Cardiac muscle cell (in vitro differentiated cells and primary cell): ENCODE measurements at places on chromosomes 5 and 9. TPM values are rescaled to one million over a fixed set of nuclear protein-coding genes. Genes with fewer than 3 reads are reported as not detected.

GRCh38 chr9:122936464-122936863 is 4.4 kb upstream of the RABGAP1 start:
- DNase-seq = no peak

DNA sequence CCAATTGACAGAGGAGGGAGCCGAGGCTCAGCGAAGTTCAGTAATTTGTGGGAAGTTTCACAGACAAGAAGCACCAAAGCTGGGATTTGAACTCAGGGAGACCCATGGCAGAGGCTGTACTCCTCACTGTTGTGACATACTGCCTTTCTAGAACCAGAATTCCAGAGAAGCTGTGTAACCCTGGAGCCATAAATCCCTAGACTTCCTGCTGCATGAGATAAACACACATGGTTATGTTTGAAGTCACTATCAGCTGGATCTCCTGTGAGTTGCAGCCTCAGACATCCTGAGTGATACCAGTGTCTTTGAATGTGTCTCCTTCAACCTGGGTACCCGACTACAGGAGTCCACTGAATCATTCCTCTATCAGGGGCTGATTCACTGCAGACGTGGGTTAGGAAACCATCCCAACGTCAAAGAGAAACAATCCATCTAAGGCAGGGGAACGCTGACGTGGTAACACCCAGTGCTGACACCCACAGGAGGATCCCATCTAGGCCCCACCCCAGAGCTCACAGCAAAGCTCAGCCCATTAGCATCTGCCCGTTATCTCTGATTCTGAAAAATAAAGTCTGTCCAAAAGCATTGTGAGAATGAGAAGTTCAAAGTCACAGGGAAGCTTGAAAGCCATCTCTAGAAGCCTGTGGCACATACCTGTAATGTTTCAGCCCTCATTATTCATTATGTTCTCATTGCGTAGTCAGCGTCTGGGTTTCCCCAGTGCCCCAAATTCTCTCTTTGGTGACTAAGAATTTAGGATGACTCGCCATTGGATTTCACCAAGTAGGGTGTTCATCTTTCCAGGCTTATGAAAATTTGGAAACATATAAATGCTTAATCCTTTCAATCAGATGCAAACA is 36.3 kb upstream of the BASP1 start:
- DNase-seq = peak; percentile 95

- peak; percentile 36 for DNase-seq
Observed at GRCh38 chr5:32095261-32095671, 78.9 kb downstream of the GOLPH3 start.

DNA sequence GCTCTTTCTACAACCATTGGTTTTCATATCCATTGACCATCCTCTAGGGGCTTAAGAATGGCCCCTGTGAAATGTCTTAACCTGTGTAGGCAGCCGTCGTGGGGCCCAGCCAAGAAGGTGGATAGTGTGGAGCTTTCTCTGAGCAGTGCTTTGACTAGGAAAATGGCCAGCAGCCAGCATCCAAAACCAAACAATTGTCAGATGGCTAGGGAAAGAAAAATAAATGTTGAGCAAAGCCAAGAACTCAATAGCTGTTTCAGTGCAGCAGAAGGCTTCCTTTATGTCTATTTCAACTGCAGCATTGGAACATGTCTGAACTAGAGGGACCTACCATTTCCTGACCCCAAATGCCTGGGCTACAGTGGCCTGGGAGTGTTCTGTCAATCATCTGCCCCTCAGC is 374.9 kb downstream of the TLE4 start:
- DNase-seq = no peak

Gene NTNG2
- 3.1 and 3.5 TPM in 2 replicates for total RNA-seq

Gene CNTNAP3
- 0.88 and 1.0 TPM in 2 replicates for total RNA-seq
